ENCODE measurements at places on chromosomes 6 and 20. TPM values are rescaled to one million over a fixed set of nuclear protein-coding genes. Genes with fewer than 3 reads are reported as not detected.

Gene ADTRP
- 4.1 TPM for total RNA-seq

Gene KCNK17
- total RNA-seq = not detected

Gene CST4
- total RNA-seq = not detected

Gene GRIK2
- not detected for total RNA-seq

Gene TCP11
- not detected for total RNA-seq

Gene ULBP2
- total RNA-seq = 8.0 TPM

Gene SLC25A27
- total RNA-seq = 1.3 TPM

Gene PAQR8
- total RNA-seq = 10.1 TPM

Gene EFCAB8
- under 0.01 TPM for total RNA-seq

Gene RALGAPB
- total RNA-seq = 44.7 TPM

Gene BPI
- total RNA-seq = not detected

Gene MDC1
- 10.1 TPM for total RNA-seq

Gene PRSS16
- total RNA-seq = not detected

Gene SAMD5
- 1.3 TPM for total RNA-seq

Gene DYNLRB1
- total RNA-seq = 68.6 TPM

Gene HSD17B8
- total RNA-seq = 4.9 TPM

Gene UNC93A
- total RNA-seq = not detected

Gene GABRR2
- 0.67 TPM for total RNA-seq

Gene SYCP2L
- total RNA-seq = not detected

Gene ZFP57
- total RNA-seq = not detected

Gene SUMO4
- total RNA-seq = 2.4 TPM

Gene UST
- under 0.01 TPM for total RNA-seq

Data from vein endothelial cell (primary cell).